ENCODE measurements at places on chromosomes 6 and 20. TPM values are rescaled to one million over a fixed set of nuclear protein-coding genes. Genes with fewer than 3 reads are reported as not detected.

The PCK1 gene
- total RNA-seq: not detected

The VSX1 gene
- not detected for total RNA-seq

The BANF2 gene
- total RNA-seq: not detected

The CTAGE9 gene
- not detected for total RNA-seq

The C6orf118 gene
- total RNA-seq: not detected

The KIAA0408 gene
- total RNA-seq: 0.34 TPM

The TSPO2 gene
- total RNA-seq: not detected

The CCN6 gene
- total RNA-seq: not detected

The C6orf120 gene
- 24.8 TPM for total RNA-seq

The WFDC9 gene
- not detected for total RNA-seq

Data from activated B cell treated with CpG ODN at 0.5 μM for 24 hours (primary cell).